ENCODE measurements at places on chromosomes 2 and 18. TPM values are rescaled to one million over a fixed set of nuclear protein-coding genes. Genes with fewer than 3 reads are reported as not detected.

GRCh38 chr2:231458368-231458767 is 5.9 kb downstream of the NCL start:
- DNase-seq, result no peak

GRCh38 chr18:58064406-58064998 is 20.5 kb downstream of the NEDD4L start:
- no peak for DNase-seq

DNA sequence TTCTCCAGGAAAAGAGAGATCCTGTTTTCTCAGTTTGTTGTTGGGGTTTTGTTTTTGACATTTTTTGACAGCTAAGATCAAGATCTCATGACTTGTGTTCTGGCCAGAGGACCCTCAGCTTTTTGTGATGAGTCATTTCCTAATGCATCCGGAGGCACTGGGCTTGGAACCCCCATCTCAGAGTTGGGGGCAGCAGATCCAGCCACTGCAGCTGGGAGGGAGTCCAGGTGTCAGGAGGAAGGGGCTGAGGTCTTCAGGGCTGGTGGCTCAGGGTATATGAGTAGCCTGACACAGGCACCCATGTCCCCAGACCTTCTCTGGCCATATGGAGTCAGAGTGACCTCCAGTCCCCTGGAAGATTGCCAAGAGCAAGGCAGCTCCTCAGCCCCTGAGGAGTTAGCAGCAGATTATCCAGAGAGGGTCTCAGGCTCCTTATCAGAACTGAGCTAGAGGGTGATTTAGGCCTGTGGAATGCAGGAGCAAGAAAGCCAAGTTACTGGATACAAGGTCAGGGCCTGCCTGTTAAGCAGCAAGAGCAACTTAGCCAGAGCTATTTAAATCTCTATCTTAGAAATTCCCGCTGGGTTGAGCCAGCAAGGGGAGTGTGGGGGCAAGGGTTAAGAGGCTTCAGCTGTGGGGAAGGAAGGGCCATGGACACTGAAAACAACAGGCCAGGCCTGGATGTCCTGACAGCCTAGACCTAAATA is 62.4 kb downstream of the TANC1 start:
- peak; percentile 76 for DNase-seq

- DNase-seq, result no peak
These were observed 1.8 kb upstream of the KCNE4 start for GRCh38 chr2:223050188-223050587.

- DNase-seq, result no peak
These were observed 53.3 kb downstream of the FECH start for GRCh38 chr18:57533006-57533867.

DNA sequence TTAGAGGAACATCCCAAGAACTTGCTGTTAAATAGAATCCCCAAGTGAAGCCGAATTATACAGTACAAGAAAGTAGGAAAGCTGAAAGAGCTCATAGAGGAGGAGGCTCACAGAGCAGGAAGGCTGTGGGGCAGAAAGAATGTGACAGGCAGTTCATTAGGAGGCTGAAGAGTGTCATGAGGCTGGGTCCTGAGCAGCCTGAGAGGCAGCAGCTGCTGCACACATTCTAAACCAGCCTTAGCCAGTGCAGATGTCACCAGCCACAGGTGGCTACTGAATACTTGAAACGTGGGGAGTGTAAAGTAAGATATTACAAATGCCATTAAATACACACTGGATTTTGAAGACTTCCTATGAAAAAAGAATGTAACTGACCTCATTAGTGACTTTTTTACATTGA is 490.2 kb upstream of the KLHL29 start:
- DNase-seq, result no peak

INHA gene
- 1.1 TPM for total RNA-seq

SOWAHC gene
- total RNA-seq, result 1.9 TPM

SPATA3 gene
- total RNA-seq, result not detected
